Hippocampal formation (tissue), 2 donors: ENCODE measurements at places on chromosomes 2 and 18.

- DNase-seq: no peak
Measured at GRCh38 chr18:35513181-35513936, 15.6 kb upstream of the INO80C start.

DNA sequence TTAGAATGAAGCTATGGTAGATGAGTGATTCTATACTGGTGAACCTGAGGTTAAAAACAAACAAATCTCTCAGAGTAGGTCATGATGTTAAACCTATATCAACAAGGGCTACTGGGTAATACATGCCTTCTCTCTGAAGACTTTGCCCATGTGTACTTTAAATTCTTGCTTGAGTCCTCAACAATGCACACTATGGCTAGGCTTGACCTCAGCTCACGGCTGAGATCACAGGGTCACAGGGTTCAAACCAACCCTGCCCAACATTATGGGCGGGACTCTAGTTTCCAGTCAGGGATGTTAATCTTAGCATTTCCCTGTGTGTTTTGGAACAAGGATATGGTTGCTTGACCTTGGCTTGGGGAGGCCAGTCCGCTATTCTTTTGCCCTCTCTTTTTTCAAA, 7.7 kb downstream of the CD28 start:
- DNase-seq: no peak

DNA sequence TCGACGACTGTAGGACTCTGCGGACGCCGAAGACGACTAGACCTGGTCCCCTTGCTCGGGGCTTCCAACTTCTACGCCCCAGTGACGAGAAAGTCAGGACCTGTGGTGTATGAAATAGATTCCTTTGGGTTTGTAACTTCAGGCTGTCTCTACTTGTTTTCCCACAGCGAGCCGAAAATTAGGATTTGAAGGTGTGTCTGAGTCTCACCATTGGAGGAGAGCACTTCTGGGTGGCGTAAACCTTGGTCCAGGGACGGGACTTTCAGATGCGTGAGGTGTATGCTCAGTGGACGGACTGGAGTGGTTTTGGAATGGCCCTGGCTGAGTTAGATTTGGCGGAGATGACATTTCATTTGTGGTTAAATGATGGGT, 1.3 kb downstream of the BIRC6 start:
- DNase-seq: no peak

GRCh38 chr2:223970343-223971128, 13.3 kb downstream of the MRPL44 start:
- peak; percentile 55 for DNase-seq

DNA sequence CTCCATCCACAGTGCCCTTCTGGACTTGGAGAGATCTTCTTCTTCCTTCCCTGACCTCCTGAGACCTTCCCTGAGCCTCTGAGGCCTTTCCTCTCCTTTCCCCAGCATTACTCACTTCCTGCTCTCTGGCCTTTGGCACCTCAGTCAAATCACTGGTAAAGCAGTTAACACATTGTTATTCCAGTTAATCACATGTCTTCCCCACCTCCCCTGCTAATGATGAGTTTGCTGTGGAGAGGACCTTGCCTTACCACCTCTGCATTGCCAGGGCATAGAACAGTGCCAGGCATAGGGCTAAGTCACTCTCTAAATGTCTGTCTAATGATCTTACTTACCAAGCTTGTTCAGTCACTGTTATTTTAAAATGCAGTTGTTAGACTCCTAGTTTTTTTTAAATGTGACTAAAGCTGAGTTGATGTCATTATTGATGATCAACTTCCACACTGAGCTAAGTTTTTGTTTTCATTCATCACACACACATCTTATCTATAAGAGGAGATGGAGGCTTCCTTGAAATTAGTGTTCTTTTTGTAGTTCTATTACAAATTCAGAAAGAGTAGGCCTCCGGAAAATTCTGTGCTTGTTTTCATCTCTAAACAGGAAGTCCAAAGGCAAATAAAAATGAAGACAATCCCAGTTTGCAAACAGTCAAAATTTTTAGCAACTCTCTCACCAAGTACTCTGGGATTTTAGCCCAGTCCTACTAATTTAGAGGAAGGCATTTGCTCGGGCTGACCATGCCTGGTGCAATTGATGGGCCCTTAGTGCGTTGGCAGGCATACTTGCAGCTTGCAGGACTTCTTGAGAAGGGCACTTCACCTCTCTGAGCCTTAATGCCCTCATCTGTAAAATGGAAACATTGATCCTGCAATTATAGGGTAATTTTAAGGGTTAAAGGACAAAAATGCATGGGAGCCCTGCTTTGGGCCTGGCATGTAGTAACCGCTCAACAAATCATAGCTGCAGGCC, 113.7 kb upstream of the SPRED2 start:
- no peak for DNase-seq

DNA sequence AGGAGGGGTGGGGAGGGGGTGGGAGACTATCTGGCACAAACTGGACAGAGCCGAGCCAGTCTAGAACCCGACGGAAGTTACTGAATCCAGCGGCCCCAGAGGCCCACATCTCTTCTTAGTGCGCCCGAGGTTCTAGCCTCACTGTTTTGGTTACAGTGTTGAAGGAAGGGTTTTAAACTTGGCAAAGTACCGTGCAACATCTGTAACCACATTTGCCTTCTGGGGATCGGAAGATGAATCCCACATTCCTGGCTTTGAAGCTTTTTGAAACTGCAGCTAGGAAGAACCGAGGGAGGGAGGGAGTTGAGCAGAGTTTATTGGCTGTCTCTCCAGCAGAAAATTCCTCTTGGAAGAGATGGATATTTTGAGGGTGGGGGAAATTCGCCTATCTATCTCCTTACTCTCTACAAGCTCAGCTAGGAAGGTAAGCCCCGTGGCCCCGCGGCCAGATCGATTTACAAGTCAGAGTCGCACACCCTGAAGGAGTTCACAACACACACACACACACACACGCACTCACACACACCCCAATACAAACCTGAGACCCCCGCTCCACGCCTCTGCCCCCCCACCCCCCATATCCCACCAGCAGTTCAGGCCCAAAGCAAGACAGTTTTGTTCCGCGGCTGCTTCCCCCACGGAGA, 1.0 kb downstream of the ACVR1 start:
- no peak for DNase-seq

- DNase-seq: peak; percentile 45
Measured at GRCh38 chr2:129877795-129878775, 101.4 kb upstream of the RAB6C start.

DNA sequence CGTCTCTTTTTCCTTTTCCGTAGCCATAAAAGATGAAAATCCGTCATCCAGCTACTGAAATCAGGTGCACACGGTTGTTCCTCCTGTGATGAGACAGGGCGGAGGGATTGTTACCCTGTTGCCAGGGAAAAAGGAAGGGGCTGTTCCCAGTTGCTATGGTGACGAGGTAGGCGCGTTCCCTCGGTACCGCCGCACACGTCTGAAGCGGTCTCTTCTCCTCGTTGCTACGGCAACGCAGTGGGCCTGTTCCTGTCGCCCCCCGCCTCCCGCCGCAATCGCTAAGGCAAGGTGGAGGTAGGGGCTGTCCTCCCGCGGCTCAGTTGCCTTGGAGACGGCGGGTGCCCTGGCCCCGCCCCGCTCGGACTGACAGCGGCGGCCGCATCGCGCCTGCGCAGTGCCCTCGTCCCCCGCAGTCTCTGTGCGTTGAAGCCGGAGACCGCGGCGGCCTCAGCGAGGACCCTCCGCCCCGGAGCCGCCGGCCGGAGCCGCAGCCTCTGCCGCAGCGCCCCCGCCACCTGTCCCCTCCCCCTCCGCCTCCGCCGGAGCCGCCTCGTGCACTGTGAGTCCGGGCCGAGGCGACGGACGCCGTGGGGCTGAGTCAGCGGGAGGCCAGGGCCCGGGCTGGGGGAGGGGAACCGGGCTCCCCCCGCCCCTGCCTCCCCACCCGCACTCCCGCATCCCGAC, at the start of gene MAPRE3:
Gene MAPRE3 (plus strand): TSS at position 394 of the 684 bp plus-strand sequence. CDS start 51,582 bp downstream, outside the sequence.
- peak; percentile 74 for DNase-seq

DNA sequence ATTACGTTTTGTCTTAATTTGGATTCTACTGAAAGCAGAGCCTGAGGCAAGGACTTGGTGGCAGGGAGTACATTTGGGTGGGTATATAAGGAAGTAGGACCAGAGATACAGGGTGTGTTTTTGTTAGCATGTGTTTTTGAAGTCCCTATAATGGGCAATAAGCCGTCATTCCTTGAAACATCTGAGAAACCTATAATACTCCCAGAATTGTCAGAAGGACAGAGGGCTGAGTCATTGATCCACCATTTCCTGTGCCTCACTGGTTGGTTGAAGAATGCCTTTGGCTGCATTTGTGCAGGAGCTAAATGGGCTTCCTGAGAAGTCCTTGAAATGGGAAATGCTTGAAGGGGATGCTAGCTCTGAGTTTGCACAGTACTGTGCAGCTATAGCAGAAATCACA, 281.8 kb upstream of the ZEB2 start:
- no peak for DNase-seq

GRCh38 chr2:9439536-9439935, 16.1 kb downstream of the CPSF3 start:
- no peak for DNase-seq

DNA sequence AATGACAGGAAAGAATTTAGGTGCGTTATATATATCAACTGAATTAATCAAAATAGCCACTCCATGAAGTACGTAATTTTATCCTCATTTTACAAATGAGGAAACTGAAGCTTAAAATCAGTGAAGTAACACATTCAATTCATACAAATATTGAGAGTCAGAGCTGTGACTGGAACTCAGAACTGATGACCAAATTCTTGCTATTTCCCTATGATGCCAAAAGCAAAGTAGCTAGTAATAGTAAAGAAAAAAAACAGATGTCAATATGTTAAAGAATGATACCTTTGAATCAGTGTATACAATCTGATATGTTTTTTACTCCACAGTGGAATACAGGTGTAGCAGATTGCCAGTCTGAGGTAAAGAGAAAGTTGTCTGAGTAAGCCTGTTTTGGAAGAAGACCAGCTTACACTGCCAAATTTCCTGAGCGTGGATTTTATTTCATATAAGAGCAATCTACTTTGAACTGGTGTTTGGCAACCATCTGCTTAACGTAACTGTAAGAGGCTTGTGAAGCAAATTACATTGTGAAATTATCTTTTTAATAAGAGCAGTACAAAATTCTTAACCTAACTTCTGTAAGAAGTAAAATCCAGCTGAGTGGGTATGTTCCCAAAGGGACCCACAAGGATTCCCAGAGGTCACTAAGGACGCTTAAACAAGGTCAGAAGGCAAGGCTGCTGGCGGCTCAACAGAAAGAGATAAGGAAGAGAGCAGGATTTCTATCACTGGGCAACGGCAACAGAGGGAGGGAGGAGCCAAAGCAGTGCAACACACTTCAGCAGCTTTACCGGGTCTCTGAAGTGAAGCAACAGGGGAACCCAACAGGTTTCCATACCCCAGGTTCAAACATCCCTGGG, 85.6 kb downstream of the IKZF2 start:
- no peak for DNase-seq

GRCh38 chr2:44555700-44556099, 194.0 kb downstream of the CAMKMT start:
- DNase-seq: no peak

GRCh38 chr2:233325814-233326213, 18.2 kb downstream of the SAG start:
- no peak for DNase-seq

- DNase-seq: no peak
Measured at GRCh38 chr18:50441016-50441415, 66.2 kb downstream of the SKA1 start.
